ENCODE measurements at places on chromosomes 7 and 10.

DNA sequence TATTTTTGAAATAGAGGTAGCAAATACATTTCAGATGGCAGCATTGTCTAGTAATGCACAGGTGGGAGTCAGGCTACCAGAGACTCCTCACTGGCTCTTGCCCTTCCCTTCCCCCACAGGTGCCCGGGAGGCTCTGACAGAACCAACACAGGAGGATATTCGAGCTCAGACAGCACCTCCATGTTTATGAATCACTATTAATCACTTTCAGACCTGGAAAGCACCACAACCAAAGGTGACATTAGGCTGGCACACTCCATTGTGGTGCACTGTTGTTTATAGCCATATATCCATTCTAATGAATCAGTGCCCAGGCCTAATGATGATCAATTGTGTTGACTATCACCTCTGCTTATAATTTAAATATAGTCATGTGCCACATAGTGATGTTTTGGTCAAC, 107.8 kb upstream of the NAMPT start:
- DNase-seq = no peak

GRCh38 chr10:70193391-70193844, 23.1 kb upstream of the SAR1A start:
- DNase-seq = no peak

DNA sequence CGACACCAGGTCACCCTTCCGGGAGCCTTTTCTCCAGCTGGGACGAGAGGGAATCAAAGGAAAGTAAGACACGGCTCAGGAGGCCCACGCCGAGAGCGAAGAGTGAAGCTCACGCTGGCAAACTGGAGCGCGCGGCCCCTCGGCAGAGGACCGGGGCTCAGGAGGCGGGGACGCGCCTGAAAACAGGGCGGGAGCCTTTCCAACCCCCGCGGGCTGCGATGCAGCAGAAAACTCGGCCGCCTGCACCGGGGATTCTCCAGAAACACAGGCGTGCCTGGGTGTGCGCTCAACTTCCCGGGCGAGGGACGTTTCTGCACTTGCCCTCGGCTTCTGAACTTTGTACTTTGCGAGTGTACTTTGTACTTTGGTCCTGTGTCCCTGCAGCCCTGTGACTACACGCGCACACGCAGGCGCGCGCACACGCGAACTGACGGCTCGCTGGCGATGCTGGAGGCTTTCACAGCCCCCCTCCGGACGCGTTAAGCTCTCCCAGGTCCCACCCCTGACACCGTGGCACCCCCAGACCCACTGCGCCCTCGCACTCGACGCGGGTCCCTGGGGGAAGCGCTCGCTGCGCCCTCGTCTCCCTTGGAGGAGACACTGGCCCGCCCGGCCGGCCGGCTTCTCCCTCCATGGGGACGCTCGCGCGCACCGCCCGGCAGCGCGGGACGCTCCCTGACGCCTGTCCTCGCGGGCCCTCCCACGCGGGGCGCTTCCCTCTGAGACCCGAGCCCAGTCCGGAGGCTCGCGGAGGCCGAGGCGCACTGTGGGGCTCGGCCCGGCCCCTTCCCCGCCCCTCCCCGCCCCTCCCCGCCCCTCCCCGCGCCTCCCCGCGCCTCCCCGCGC, 588 bp upstream of the PAOX start:
- DNase-seq = peak; percentile 45

DNA sequence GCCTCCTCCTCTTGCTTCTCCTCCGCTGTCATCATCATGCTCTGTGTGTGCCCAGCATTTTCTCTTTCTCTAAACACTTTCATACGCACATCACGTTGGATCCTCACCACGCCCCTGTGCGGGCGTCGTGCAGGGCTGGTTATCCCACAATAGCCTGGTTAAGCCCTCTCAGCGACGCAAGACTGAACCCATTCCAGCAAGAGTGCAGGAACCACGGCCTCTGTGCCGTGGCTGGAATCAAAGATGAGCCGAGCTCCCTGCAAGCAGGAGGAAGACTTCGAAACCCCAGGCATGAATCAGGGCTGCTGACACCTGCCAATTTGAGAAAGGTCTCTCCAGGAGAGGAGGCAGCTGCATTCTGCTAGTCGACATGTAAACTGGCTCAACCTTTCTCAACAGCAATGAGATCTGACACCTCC, 74.8 kb upstream of the FOXK1 start:
- no peak for DNase-seq

DNA sequence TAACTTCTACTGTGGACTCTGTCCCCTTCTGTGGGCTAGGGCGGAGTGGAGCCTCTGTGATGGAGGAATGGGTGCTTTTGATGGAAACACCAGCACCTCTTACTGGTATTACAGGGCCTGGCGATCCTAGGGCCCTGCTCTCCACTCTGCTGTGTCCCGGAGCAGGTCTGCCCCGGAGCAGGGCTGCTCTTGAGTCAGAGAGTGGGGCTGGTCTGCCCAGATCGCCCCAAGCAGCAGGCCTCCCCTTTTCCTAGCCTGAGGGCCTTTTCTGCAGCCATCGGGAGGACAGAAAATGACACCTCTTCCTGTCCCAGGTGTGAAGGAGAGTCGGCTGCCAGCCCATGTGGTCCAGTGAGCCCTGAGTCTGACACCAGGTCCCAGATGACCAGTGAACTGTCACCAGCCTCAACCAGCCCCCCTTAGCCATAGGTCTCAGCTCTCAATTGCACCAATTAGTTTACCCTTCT, 1.4 kb downstream of the ZNF282 start:
- DNase-seq = peak; percentile 13

DNA sequence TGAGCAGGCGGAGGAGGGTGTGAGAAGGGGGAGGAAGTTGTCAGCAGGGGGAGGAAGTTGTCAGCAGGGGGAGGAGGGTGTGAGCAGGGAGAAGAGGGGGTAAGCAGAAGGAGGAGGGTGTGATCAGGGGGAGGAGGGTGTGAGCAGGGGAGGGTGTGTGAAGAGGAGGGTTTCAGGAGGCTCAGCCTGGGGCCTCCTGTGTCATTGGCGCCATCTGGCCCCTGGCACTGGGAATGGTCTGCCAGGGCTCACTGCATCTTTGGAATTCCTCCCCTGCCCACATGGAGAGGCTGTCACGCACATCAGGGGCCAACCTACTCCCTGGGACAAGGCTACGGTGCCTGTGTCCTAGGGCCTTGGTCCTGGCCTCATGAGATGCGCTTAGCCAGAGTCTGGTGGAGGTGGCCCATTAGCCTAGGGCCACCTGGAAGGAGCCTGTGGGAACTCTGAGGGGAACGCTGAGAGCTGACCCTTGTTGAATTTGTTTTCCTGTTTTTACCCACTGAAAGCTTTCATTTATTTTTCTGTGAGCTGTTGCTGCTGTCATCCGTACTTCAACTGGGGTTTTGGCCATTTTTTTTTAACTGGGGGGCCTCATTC, 18.0 kb downstream of the CAMK2B start:
- DNase-seq = peak; percentile 41

GRCh38 chr10:98646998-98647917, 200.5 kb upstream of the HPS1 start:
- no peak for DNase-seq

- no peak for DNase-seq
Measured at GRCh38 chr10:50882540-50882983, 2.9 kb downstream of the A1CF start.

- DNase-seq = no peak
Measured at GRCh38 chr7:133858311-133858710, 268.8 kb upstream of the LRGUK start.

DNA sequence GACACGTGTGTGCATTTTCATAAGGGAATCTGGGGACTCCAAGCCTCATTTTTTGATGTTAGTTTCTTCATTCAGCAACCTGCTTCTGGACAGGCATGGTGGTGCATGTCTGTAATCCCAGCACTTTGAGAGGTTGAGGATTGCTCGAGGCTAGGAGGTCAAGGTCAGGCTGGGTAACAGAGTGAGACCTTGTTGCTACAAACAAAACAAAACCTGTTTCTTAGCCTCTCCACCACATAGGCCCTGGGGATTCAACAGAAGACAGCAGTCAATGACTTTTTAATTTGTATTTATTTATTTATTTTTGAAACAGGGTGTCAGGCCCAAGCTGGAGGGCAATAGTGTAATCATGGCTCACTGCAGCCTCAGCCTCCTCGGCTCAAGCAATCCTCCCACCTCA, 6.9 kb upstream of the CYTH3 start:
- no peak for DNase-seq

- no peak for DNase-seq
Measured at GRCh38 chr7:23864973-23865372, 155.0 kb downstream of the STK31 start.

DNA sequence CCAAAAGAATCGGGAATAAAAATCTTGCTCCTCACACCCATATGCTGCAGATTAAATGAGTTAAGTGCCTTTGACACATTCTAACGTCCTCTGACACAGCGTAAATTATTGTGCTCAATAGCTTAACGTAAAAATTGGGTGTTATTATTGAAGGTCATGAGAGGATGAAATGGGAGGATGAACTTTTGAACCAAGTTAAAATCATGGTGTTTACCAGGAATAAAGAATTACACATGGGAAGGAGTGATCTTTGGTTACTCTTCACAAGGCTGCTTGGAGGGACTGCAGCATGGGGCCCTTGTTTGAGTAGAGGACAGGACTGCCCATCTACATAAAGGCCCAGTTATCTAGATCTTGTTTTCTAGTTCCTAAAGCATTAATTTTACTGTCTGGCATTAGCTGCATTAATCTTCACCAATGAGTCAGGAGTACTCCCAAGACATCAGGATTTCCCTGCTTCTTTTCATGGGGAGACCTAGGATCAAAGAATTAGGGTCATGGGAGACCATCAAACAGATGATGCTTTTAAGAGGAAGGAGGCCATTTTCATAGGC, 84.9 kb upstream of the PRR15 start:
- DNase-seq = no peak

- no peak for DNase-seq
Measured at GRCh38 chr7:2006231-2006771, 226.4 kb downstream of the MAD1L1 start.

DNA sequence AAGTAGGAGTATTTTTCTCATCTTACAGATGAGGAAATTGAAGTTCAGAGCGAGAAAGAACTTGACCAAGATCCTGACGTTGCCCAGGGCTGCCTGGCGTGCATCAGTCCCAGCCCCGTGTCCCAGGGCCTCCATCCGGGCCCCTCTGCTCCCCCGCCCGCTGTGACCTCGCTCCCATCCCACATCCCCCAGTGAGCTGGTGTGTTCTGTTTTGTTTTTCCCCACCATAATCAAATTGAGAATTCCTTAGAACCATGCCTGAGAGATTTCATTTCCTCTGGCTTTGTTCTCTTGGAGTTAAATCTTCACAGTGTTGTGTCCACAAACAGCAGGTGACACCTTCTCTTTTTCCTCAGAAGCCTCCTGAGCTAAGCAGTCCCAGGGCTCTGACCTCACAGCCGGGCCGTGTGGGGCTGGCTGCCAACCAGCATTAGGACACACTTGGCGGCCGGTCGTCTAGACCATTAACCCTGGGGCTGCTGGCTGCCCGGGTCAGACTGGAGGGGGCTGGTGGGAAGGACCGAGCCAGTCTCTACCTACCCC, 44.3 kb downstream of the PFKP start:
- DNase-seq = no peak

GRCh38 chr10:51711519-51711891, 12.1 kb upstream of the CSTF2T start:
- no peak for DNase-seq

GRCh38 chr7:105849122-105849855, 27.1 kb downstream of the ATXN7L1 start:
- DNase-seq = no peak

DNA sequence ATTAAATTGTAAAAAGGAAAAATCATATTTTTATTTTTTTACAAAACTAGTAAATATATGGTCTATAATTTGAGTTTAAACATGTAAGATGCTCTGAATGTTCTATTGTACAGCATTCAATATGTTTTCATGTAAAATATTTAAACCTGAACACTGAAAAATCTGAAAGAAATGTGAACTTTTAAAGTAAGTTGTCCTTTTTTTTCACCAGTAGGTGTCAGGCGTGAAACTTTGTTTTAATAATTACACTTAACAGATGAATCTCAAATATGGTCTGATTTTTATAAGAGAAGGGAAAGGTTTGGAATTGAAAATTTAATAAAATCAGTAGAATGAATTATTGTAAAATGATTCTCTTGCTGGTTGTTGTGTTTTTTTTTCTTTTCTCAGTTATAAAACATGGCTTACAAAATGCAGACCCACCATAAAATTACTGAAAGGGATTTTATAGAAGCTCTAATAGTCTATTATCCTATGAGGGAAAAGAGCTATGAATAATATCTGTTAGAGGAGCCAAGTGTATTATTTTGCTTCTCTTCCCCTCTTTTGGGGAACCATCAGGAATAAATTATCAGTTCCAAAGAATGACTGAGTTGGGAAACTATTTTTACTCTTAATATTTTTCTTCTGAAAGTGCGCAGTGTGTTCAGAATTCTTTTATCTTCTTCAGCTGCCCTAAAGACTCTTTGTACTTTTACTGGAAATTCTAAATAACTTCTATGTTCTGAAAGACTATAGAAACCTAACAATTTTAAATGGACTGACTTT, 217.7 kb upstream of the FZD1 start:
- DNase-seq = no peak

GRCh38 chr7:159099711-159100231, 44.9 kb downstream of the VIPR2 start:
- no peak for DNase-seq

DNA sequence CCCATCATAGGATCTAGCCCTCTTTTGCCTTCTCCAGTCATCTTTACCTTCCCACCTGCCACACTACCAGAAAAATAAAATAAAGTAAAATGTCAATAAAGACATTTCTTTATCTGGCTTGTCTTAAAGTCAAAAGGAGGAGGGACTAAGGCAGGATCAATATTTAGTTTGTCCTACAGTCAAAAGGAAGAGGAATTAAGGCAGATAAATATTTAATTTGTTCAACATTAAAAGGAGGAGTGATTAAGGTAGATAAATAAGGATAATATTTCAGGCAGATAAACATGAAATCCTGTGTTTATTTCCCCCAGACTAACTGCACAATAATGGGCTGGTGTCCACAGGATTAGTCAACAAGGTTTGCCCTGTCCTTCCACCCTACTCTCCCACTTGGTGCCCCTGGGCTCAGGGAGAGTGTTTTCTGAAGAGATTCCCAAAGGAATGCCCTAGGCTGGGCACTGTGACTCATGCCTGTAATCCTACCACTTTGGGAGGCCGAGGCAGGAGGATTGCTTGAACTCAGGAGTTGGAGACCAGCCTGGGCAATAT, 18.3 kb upstream of the MSMB start:
- no peak for DNase-seq

DNA sequence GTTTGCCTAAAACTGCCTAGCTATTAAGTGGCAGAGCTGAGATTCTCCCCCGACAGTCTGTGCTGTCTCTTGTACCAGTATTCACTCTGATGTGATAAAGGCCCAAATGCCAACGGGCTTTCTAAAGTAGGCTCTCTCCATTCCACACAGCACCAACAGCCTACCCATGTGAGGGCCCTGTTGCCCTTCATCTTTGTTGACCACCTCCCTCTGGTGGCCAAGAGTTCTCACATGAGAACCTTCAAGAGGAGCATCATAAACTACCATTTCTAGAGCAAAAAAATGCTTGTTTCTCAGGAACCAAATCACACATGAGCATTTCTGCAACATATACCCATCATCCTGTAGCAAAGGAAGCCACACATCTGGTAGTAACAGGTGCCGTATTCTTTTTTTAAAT, 185.8 kb downstream of the GRM8 start:
- DNase-seq = peak; percentile 57

Measured in HL-60 (cell line).